Activated CD4-positive, alpha-beta T cell treated with anti-CD3 and anti-CD28 coated beads, Interleukin-2, amount 50 U/mL, for 4 hours (primary cell): ENCODE measurements at places on chromosomes 6 and 20.
A peak's percentile ranks its signal among the peaks of the same experiment; 100 is the strongest.

DNA sequence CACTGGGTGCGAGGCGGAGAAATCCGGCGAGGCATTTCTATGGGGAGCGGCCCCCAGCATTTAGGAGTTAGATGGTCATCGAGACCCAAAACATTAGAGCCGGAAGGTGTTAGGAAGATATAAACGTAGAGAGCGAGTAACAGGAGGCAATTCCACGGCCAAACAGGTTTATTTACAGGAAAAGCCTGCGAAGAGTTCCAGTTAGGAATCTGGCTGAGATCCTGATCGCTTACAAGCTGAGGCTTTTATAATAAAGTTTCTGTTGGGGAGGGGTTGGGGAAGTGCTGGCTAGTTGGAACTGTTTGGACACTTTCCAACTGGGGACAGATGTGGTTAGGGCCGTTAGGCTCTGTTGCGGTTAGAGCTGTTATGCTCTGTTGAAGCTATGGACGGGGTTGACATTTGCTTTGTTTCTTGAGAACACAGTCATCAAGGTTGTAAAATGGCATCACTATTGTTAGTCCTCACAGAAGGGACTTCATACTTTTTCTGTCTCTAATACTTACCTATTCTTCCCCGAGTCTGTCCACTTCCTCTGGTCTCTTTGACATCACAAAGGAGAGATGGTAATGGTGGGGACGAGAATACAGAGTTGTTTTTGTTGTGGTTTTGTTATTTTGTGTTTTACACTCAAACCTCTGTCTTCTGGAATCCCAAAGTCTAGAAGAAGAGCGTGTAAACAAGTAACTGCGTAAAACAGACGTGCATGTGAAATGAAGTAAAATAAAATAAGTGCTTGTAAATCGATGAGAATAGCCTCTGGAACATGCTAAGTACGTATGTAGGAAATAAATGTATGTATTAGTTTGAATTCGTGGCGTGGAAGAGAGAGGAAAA is 554 bp upstream of the ZSCAN31 start:
- no peak for DNase-seq

DNA sequence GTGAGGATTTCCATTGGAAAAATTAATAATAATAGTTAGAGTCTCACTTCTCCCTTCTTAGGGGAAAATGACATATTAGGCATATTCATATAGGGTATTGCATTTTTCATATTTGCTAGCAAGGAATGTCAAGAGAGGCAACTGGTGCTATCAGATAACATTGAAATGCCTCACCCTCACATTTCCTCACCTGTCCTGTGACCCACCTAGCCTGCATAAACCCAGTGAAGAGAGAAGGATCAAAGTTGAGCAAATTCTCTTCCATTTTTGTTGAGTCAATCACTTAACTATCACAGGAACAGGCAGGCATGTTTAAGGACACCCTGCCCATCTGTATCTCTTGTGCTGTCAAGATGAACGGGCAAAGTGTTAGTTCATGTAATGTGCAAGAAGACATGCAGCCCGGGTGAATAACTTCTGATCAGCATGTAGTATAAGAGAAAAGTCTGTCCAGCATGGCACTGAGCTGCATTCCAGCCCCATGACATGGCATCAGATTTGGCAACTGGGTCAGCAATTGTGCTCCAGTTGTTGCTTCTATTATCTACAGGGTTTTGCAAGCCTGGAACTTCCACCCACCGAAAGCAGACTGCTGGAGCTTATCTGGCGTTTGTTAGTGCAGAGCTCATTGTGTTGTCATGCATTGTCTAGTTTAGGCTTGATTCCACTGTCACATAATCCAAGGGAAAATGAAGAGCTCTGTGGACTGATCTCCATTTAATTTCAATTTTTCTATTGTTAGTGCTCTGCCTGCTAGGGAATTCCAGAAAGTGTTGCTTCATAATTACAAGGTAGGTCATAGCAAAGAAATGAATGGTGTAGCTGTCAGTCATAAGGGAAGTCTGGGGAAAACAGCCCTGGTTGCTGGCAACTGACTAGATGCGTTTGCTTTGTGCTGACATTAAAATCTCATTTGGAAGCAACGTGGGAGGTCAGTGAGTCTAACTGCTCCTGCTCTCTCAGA is 138.4 kb upstream of the TNFAIP3 start:
- no peak for DNase-seq

DNA sequence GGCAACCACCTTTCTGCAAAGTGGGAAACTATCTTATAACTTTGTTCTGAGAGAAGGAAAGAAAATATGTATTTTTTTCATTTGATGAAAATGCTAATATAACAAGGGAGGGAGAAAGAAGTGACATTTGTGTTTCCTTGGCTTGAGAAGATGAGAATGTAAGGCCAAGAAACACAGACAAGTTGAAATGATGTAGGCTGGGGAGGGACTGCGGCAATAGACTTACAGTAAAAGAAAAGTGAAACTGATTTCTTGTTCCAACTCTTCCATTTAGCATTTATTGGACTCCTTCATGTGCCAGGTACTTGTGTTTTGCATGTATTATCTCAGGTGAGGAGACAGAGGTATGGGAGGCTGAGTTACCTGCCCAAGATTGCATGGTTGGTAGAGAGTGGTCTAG is 130.9 kb downstream of the CARMIL1 start:
- DNase-seq, result no peak

DNA sequence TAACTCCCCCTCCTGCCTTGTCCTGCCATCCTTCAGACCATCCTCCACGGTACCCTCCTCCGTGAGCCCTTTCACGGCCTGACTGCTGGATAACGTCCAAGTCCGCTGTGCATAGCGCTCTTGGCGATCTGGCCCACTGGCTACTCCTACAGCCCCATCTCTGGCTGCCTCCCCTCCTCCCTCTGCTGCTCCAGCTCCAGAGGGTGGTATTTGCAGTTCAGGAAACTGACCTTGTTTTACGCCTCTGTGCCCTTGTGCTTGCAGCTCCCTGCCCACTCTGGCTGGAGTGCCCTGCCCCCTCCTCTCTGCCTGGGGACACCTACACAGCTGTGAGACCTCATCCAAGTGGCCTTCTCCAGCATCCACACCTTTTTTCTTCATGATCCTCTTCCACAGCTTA is 6.5 kb upstream of the RREB1 start:
- DNase-seq, result no peak

GRCh38 chr6:105994118-105994590 is 92.0 kb upstream of the PRDM1 start:
- DNase-seq, result peak; percentile 34

GRCh38 chr6:11363881-11364576 is 131.6 kb upstream of the NEDD9 start:
- DNase-seq, result peak; percentile 65

GRCh38 chr6:92315312-92315711 is 1104.0 kb downstream of the EPHA7 start:
- no peak for DNase-seq
